Osteoblast (primary cell): ENCODE measurements at places on chromosomes 5 and 9. TPM values are rescaled to one million over a fixed set of nuclear protein-coding genes. Genes with fewer than 3 reads are reported as not detected.

Gene GCNT4
- 2.5 and 2.7 TPM in 2 replicates for total RNA-seq

Gene NIPAL4
- total RNA-seq, result 0.36 TPM in 1 of 2 replicates, not detected in the other

GRCh38 chr9:99878651-99879050 lies 27.8 kb upstream of the STX17 start:
- DNase-seq, result no peak

Gene OMD
- total RNA-seq, result 0.36 and 1.5 TPM in 2 replicates

Gene LTC4S
- total RNA-seq, result 1.4 and 1.5 TPM in 2 replicates

- no peak for DNase-seq
Measured at GRCh38 chr9:36128349-36128748, 8.2 kb upstream of the GLIPR2 start.

Gene PCDHA10
- 0.36 and 0.59 TPM in 2 replicates for total RNA-seq
